ENCODE measurements at places on chromosomes 6 and 20. TPM values are rescaled to one million over a fixed set of nuclear protein-coding genes. Genes with fewer than 3 reads are reported as not detected.

Gene SLA2
- total RNA-seq: 0.03 TPM

Gene CCN6
- total RNA-seq: 0.10 TPM

Gene NKAIN4
- total RNA-seq: not detected

Gene TRIM40
- not detected for total RNA-seq

Gene CD93
- 1.6 TPM for total RNA-seq

Gene ZBTB24
- 6.1 TPM for total RNA-seq

Gene RIPOR2
- 2.9 TPM for total RNA-seq

Gene CNKSR3
- 5.6 TPM for total RNA-seq

Gene NR2E1
- total RNA-seq: not detected

Gene HAO1
- not detected for total RNA-seq

Gene ZNF311
- total RNA-seq: 0.99 TPM

Gene NRN1
- 0.39 TPM for total RNA-seq

Gene CST4
- total RNA-seq: 0.33 TPM

Data from smooth muscle cell of the pulmonary artery (primary cell).